ENCODE measurements at places on chromosomes 11 and 22. TPM values are rescaled to one million over a fixed set of nuclear protein-coding genes. Genes with fewer than 3 reads are reported as not detected.

Gene LRRC10B
- 1.0 TPM for polyA plus RNA-seq

Gene LDHAL6A
- polyA plus RNA-seq, result 0.47 TPM

Gene CABP4
- polyA plus RNA-seq, result 0.49 TPM

Gene OR52E2
- not detected for polyA plus RNA-seq

Gene SNX32
- polyA plus RNA-seq, result 0.43 TPM

Gene TRIM44
- 14.5 TPM for polyA plus RNA-seq

Gene SCO2
- 1.1 TPM for polyA plus RNA-seq

Gene MS4A4A
- 6.3 TPM for polyA plus RNA-seq

Gene OR51B2
- not detected for polyA plus RNA-seq

Gene OR4C3
- polyA plus RNA-seq, result not detected

Gene TMEM191B
- 10.6 TPM for polyA plus RNA-seq

Gene CASP1
- 9.7 TPM for polyA plus RNA-seq

Gene SYT13
- 16.4 TPM for polyA plus RNA-seq

Gene NR1H3
- polyA plus RNA-seq, result 73.8 TPM

Gene PGA5
- polyA plus RNA-seq, result not detected

Gene MUC2
- polyA plus RNA-seq, result not detected

Gene MRGPRE
- polyA plus RNA-seq, result not detected

Gene CD6
- polyA plus RNA-seq, result 0.24 TPM

All from kidney (tissue), 22 donors.